ENCODE measurements at places on chromosomes 11 and 22. TPM values are rescaled to one million over a fixed set of nuclear protein-coding genes. Genes with fewer than 3 reads are reported as not detected.

HDHD5 gene
- total RNA-seq: 39.7 TPM

DNA sequence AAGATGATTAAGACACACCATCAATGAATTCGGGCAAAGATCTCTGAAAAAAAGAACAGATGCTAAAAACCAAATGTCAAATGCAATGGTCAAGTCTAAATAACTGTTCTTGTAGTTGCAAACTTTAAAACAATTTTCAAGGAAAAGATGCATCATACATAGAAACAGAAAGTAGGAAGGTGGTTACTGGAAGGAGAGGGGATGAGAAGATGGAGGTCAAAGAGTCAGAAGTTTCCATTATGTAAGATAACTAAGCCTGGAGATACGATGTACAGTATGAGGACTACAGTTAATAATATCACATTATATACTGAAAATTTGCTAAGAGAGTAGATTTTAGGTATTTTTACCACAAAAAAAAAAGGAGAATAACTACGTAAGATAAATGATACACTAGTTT, 27.1 kb downstream of the CWF19L2 start:
- no peaks in the 10 kb centered on the region for H3K27me3 ChIP-seq
- no peak overlapping the region for H3K27ac ChIP-seq
- DNase-seq: no peak
- H3K4me3 ChIP-seq: no peak overlapping the region
- no peaks in the 10 kb centered on the region for H3K4me1 ChIP-seq
- H3K36me3 ChIP-seq: peaks cover 13% of the 10 kb centered on the region

PHETA2 gene
- 12.7 TPM for total RNA-seq

GRCh38 chr11:76190376-76190775, 15.9 kb downstream of the WNT11 start:
- H3K27me3 ChIP-seq: no peaks in the 10 kb centered on the region
- no peaks in the 10 kb centered on the region for H3K36me3 ChIP-seq
- H3K4me3 ChIP-seq: no peak overlapping the region
- DNase-seq: no peak
- H3K4me1 ChIP-seq: peaks cover 18% of the 10 kb centered on the region

CYTH4 gene
- 5.9 TPM for total RNA-seq

DNA sequence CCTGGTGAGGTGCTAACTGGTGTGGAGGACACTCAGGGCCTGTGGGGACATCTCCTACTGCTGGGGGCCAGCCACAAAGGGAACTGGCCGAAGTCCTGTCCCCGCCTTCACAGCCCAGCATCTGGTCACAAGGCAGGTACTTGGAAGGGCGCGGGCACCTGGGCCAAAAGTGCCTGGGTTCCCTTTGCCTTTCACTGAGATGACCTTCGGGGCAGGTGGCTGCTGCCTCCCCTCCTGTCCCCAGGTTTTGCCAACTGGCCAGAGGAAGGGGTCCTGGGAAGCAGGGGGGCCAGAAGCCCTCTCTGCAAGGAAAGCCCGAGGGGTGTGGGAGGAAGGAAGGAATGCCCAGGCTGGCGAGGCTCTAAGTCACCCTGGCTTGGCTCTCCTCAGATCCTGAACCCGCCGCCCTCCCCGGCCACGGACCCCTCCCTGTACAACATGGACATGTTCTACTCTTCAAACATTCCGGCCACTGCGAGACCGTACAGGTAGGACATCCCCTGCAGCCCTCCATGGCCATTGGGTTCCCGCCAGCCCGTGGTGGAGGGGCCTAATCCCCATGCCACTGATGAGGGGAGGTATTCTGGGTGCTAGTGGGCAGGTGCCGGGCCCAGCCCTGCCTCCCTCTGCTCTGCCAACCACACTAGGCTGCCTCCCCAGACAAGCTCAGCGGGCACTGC, 14.4 kb upstream of the PPP6R3 start:
- peaks cover 24% of the 10 kb centered on the region for H3K36me3 ChIP-seq
- H3K4me1 ChIP-seq: no peaks in the 10 kb centered on the region
- no peak overlapping the region for H3K4me3 ChIP-seq

DNA sequence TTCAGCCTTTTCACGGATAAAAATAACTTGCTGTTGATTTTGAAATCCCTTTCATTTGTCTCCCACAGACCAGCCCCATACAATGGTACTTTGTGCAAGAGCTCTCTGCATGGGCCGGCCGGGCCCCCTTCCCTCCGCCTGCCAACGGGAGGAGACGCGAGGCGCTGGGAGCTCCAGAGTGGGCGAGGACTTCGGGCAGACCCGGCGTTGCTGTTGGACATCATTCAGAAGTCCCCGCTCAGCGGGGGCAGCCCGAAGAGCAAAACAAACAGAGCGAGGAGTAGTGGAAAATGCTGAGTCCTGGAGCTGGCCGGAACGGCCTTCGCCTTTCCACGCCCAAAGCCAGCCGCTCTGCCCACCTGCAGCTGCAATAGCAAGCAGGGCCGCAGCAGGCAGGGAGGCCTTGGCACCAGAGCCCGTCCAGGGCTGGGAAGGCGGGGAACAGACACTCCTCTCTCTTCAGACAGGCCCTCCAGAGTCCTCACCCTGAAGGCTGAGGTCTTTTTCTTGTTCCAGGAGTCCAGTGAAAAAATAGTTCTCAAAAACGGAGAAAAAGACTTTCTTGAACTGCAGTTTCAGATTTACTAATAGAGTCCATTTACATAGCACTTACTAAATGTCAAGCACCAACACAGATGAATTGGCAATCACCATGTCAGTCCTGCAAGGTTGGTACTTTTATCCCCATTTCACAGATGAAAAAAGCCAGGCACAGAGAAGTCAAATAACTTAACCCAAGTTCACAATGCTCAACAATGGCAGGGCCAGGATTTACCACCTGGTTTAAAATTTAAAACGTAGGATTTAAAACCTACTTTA, 135.5 kb downstream of the ETS1 start:
- H3K36me3 ChIP-seq: no peaks in the 10 kb centered on the region
- H3K27me3 ChIP-seq: no peaks in the 10 kb centered on the region
- peaks cover 39% of the 10 kb centered on the region for H3K4me1 ChIP-seq
- H3K4me3 ChIP-seq: peak overlapping the region; percentile 37

ABTB2 gene
- total RNA-seq: 27.0 TPM

TMEM191B gene
- 0.59 TPM for total RNA-seq

GRCh38 chr22:38135133-38135706, 24.7 kb upstream of the BAIAP2L2 start:
- H3K4me3 ChIP-seq: no peak overlapping the region
- no peak overlapping the region for H3K27ac ChIP-seq
- no peak for DNase-seq
- H3K27me3 ChIP-seq: no peaks in the 10 kb centered on the region
- H3K36me3 ChIP-seq: no peaks in the 10 kb centered on the region
- H3K4me1 ChIP-seq: no peaks in the 10 kb centered on the region

FAM168A gene
- 30.9 TPM for total RNA-seq

- no peaks in the 10 kb centered on the region for H3K36me3 ChIP-seq
- no peak overlapping the region for H3K27ac ChIP-seq
- DNase-seq: no peak
Observed at GRCh38 chr22:39302431-39302960, 16.9 kb downstream of the RPL3 start.

DNA sequence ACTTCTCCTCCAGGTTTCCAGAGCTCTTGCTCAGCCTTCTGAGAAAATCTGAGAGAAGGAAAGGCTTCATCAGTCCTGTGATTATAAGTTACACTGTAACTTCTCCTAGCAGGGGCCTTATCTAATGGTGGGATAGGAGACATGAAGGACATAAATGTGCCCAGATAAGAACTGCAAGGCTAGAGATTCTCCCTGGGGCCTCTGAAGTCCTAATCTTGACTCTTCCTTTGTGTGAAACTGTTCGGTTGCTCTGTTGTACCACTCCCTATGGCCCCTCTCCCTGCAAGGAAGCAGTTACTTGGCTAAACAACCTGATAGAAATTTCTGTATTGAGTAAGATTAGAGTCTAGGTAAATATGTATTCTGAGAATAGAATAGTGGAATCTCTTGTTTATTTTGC, 780.9 kb downstream of the ETS1 start:
- DNase-seq: no peak
- no peaks in the 10 kb centered on the region for H3K4me1 ChIP-seq
- no peaks in the 10 kb centered on the region for H3K27me3 ChIP-seq

DNA sequence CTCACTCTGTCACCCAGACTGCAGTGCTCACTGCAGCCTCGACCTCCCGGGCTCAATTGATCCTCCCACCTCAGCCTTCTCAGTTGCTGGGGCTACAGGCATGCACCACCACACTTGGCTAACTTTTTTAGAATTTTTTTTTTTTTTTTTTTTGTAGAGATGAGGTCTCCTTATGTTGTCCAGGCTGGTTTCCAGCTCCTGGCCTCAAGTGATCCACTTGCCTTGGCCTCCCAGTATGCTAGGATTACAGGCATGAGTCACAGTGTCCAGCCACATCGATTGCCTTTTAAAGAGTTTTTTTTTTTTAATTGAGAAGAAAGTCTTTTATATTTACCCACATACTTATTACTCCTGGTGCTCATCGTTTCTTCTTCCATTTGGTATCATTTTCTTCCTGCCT, 30.0 kb downstream of the PARVG start:
- no peaks in the 10 kb centered on the region for H3K27me3 ChIP-seq
- peak overlapping the region; percentile 29 for H3K27ac ChIP-seq
- DNase-seq: no peak
- no peak overlapping the region for H3K4me3 ChIP-seq
- H3K36me3 ChIP-seq: no peaks in the 10 kb centered on the region

DNA sequence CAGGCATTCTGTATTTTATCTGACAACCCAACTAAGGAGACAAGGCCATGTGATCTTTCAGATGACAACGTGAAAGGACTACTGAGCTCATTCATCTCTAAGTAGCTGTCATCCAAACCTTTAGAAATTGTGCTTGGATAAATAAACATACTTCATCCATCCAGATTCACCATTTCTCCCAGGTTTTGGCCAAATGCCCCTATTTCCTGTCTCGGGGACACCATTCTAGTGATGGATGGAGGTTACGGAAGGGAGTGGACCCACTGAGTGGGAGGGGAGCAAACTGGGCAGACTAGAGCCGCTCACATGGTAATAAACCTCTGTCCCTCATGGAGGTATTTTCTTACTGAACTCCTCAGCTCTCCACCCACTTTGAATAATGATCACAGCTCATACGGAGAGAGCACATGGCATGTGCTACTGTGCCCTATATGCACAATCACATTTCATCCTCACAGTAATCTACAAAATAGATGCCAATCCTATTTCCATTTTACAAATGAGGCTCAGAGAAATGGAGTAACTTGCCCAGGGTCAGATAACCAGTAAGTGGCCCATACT, 114.4 kb downstream of the SLC1A2 start:
- H3K27ac ChIP-seq: peak overlapping the region; percentile 80
- H3K36me3 ChIP-seq: no peaks in the 10 kb centered on the region
- H3K4me1 ChIP-seq: no peaks in the 10 kb centered on the region
- no peaks in the 10 kb centered on the region for H3K27me3 ChIP-seq
- no peak for DNase-seq

GRCh38 chr11:59678813-59679165, 10.0 kb upstream of the PATL1 start:
- no peak overlapping the region for H3K4me3 ChIP-seq
- DNase-seq: no peak
- no peaks in the 10 kb centered on the region for H3K4me1 ChIP-seq
- H3K27me3 ChIP-seq: no peaks in the 10 kb centered on the region

LRRC56 gene
- total RNA-seq: 0.12 TPM

DNA sequence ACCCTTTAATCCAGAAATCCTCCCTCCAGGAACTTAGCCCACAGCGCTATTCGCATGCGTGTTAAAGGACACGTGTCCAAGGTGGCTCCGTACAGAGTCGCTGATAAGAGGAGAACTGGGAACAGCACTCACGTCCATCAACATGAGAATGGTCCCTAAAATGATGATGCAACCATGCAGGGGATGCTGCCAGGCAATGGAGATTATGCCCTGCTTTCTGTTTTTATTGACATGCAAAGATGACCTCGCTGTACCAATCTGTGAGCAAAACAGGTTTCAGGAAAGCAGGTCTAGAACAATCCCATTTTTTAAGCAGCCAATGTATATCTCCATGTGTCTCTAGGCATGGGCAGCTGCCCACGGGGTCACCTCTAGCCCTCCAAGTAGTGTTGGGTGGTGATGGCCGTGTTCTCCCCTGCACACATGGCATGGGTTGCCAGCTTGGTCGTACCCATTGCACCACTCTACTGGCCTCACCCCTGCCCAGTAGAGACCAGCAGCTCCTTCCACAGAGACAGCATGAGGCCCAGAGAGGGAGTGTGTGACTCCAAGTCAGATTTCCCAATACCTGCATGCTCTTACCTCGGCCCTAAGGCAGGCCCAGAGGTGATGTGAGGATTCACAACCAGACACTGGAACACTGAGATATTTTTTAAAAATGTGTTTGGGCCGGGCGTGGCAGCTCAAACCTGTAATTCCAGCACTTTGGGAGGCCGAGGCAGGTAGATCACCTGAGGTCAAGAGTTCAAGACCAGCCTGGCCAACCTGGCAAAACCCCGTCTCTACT, 68.3 kb upstream of the LINC01488 start:
- H3K4me3 ChIP-seq: no peak overlapping the region
- no peak overlapping the region for H3K27ac ChIP-seq
- no peak for DNase-seq
- H3K27me3 ChIP-seq: no peaks in the 10 kb centered on the region

DNA sequence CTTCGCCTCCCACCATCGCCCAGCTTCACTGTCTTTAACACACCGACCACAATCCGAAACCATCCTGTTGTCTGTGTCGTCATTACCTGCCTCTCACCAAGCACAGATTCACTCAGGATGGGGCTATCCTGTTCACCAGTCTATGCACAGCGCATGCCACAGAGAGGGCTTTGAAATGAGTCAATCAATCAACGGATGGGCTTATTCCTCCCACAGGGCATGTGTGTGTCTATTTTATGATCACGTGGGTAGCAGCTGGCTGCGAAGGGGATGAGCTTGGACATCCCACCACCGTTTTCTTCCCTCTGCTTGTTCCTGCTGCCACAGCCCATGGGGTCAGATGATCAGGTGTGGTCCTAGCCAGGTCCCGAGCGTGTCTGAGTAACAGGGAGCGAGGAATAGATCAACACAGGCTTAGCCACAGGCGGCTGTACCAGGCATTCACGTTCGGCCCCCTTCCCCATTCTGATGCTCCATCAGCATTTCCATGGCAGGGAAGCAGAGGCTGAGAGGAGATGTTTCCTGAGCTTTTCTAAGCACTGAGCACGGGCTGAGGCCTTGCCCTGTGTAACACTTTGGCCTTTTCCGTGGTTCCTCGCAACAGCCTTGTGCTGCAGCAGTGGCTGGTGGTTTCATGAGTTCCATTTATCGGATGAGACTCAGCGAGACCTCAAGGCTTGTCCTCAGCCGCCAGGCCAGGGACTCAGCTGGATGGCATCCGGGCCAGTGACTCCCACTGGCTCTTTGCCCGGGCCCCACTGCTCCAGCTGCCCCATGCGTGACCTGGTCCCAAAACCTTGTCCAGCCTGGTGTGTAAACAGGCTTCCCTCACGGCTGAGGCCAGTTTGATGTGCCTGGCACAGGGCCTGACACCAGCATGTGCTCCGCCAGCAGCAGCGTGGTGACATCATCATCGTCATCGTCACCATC, 48.1 kb upstream of the FGF3 start:
- no peaks in the 10 kb centered on the region for H3K27me3 ChIP-seq
- H3K4me1 ChIP-seq: no peaks in the 10 kb centered on the region
- H3K4me3 ChIP-seq: no peak overlapping the region
- DNase-seq: no peak

- peaks cover 14% of the 10 kb centered on the region for H3K4me1 ChIP-seq
- no peaks in the 10 kb centered on the region for H3K36me3 ChIP-seq
- no peak for DNase-seq
- no peak overlapping the region for H3K4me3 ChIP-seq
Observed at GRCh38 chr11:121113611-121114010, 12.6 kb downstream of the TECTA start.

- H3K4me3 ChIP-seq: no peak overlapping the region
- H3K27me3 ChIP-seq: no peaks in the 10 kb centered on the region
- no peak for DNase-seq
- H3K27ac ChIP-seq: no peak overlapping the region
- no peaks in the 10 kb centered on the region for H3K36me3 ChIP-seq
- H3K4me1 ChIP-seq: no peaks in the 10 kb centered on the region
Observed at GRCh38 chr11:44011797-44012196, 36.0 kb upstream of the ACCSL start.

All from right atrium auricular region (tissue), 2 donors.